ENCODE measurements at places on chromosomes 5 and 9.

DNA sequence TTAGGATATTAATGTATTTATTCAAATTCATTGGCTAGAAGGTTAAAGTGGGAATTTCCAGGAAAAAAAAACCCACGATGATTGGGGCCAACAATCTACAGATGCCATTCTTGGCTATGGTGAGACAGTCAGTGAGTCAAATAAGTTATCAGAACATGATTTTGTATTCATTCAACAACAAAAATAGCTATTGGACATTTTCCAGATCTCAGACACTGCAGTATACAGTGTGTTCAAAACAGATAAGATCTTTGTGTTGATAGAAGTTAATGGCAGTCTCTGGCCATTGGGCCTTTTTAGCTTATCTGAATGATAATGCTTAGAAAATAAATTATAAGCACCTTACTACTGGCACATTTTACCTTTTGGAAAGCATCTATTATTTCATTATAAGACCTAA is 547.7 kb downstream of the MAT2B start:
- no peak for DNase-seq

- no peak for DNase-seq
Observed at GRCh38 chr9:91858213-91859030, 91.6 kb downstream of the ROR2 start.

GRCh38 chr5:178730940-178731265 is 444 bp upstream of the ZNF354A start:
- no peak for DNase-seq

- DNase-seq = no peak
Observed at GRCh38 chr9:20419533-20419932, 202.8 kb downstream of the MLLT3 start.

DNA sequence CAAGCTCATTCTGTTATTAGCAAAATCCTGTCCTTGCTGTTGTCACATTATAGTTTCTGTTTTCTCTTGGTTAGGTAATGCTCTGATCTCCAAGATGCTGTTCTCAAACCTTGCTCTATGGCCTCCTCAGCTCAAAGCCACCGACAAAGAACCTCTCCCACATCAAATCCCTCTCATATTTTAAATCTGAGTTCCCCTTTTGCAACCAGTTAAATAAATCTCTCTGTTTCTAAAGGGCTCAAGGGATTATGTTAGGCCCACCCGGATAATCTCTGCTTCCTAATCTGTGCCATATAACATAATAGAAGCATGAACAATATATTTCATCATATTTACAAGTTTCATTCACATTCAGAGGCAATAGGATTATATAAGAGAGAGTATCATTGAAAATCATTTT is 286.0 kb downstream of the CYLC2 start:
- DNase-seq = no peak

DNA sequence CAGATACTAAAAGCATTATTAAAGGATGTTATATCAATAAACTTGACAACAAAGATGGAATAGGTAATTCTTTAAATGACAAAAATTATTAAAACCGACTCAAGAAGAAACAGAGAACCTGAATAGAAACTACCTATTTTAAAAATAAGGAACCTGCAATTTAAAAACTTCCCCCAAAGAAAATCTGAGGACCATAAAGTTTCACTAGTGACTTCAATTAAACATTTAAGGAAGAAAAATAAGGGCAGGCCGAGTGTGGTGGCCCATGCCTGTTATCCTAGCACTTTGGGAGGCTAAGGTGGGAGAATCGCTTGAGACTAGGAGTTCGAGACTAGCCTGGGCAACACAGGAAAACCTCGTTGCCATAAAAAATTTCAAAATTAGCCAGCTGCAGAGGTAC is 99.6 kb downstream of the FANCC start:
- no peak for DNase-seq

- DNase-seq = no peak
Observed at GRCh38 chr5:66529182-66529581, 67.0 kb upstream of the MAST4 start.

DNA sequence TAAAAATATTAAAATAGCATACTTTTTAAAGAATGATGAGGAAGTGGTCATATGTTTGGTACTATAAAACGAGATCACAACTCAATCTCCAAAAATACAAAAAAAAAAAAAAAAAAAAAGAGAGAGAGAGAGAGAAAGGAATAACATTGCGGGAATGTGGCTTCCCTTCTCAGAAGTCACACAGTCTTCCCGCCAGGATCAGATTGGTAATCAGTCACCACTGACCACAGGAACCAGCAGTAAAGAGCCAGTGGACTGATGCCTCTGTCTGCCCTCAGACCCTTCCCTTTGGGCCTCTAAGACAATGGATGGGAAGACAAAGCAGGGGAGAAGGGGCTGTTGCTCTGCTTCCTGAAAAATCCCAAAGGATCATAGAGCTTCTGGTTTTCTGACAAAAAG is 104.9 kb downstream of the KLHL3 start:
- DNase-seq = no peak

DNA sequence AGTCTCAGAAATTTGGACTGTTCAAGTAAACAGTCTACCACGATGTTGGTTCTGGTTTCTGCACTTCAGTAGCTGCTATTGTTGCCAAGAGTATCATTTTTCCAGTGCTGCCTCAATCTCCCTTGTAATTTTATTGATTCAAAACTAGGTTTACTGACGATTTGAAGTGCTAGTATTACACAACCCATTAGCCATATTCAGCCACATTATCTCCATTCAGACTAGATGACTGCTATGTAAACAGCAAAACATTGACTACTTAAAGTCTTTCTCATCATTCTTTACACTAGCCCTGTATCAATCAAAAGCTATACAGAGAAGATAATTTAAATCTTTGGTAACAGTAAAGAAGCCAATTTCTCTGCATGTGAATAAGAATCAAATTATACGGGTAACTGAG is 102.0 kb upstream of the TSLP start:
- DNase-seq = no peak
